Activated naive CD4-positive, alpha-beta T cell (primary cell): ENCODE measurements at places on chromosomes 4 and X.

- no peak for DNase-seq
Observed at GRCh38 chr4:120399826-120400225, 333.2 kb upstream of the MAD2L1 start.

DNA sequence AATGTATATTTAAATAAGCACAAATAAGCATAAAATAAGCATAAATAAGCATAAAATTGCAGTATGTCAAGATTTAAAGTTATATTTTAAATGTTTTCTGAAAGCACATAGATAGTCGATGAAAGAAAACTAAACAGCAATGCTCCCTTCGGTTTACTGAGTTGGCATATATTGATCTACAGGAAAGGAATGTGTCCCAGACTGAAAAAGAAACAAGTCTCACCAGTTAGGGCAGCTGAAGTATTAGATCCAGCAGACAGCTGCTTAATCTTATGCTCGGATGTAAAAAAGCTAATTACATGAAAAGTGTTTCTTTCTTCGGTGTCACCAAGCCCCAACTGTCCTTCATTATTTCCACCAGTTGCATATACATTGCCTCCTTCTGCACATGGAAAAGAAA is 8.7 kb downstream of the RPGR start:
- no peak for DNase-seq

- no peak for DNase-seq
Observed at GRCh38 chr4:108774809-108775530, 12.1 kb upstream of the ETNPPL start.

GRCh38 chr4:118112117-118113046 is 78.1 kb downstream of the NDST3 start:
- no peak for DNase-seq

DNA sequence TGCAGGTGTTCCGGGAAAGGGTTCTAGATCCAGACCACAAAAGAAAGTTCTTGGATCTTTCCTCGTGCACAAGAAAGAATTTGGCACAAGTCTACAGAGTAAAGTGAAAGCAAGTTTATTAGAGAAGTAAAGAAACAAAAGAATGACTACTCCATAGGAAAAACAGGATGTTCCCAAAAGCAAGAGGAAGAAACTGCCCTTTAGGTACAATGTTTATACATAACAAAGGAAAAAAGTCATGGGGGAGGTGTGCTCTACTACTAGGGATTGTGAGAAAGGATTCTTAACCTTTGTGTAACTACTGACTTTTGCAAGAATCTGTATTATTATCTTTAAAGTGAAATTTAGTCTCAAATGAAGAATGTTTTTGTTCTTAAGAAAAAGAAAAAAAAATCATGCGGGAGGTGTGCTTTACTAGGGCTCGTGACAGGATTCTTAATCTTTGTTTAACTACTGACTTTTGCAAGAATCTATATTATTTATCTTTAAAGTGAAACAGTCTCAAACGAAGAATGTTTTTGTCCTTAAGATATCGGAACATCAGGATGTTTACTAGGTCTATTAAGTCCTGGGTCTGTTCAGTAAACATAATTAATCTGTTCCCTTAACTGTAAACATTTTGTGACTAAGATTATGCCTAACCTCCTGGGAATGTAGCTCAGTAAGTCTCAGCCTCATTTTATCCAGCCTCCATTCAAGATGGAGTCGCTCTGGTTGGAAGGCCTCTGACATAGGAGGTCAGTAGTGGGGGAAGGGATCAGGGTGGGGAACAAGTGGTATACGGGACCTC is 110.4 kb upstream of the BEND4 start:
- no peak for DNase-seq

GRCh38 chrX:152299787-152300186 is 151.3 kb downstream of the GABRA3 start:
- no peak for DNase-seq

DNA sequence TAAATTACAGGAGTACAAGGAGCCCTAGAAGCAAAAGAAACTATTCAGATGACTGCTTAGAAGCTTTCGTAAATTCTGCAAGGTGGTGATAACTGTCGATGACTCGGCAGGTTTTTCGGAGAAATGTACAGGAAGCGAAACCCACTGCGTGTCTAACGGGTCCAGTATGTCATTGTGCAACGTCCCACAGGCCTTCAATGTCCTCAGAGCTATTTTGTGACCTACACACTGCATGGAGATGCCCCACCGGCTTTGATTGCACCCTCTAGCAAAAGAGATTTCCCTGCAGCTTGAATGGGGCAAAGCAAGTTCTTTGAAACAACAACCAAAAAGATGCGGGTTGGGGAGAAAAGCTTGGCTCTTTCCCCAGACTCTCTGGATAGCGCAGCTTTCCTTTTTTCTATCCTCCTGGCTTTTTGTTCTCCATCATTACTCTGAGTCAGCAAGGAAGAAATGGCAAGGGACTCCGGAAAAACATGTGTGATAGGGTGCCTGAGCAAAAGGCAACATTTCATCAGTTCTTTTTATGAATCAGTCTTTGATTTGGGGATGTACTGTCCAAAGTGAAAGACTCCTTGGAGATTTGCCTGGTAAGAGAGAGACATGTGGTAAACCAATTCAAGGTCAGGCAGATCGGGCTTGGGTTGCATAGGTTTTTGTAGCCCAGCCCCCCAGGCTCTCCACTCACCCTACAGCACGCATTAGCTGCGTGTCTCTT is 112.0 kb upstream of the TBL1X start:
- DNase-seq = no peak

DNA sequence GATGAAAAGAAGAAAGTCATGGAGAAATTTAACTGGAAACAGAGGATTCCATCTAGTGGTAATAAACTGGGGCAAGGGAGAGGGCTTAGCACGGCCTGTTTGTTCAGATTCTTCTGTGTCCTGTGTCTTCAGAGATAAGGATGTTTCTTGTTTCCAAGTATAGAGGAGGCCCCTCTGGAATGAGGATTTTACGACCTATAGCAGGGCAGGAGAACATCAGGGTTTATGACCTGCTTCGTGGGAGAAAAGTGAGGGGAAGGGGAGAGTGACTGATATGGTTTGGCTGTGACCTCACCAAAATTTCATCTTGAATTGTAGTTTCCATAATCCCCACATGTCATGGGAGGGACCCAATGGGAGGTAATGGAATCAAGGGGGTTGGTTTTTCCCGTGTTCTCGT is 93.0 kb upstream of the LDB2 start:
- no peak for DNase-seq

DNA sequence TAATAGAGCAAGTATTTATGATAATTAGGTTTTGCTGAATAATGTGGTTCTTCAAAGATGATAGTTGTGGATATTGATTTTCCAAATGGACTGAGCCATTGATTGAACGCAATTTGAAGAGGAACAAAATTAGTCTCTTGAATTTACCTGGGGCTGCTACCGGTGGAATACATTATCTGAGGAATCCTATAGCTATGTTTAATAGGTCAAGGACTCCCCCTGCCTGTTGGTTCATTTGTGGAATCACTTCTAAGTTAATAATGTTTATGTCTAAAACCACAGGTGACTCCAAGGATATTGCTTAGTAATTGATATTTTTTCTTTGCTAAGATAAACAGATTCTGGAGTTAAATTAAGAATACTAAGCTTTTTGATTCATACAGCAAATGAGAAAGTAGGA is 576.0 kb upstream of the PABPC4L start:
- DNase-seq = no peak

DNA sequence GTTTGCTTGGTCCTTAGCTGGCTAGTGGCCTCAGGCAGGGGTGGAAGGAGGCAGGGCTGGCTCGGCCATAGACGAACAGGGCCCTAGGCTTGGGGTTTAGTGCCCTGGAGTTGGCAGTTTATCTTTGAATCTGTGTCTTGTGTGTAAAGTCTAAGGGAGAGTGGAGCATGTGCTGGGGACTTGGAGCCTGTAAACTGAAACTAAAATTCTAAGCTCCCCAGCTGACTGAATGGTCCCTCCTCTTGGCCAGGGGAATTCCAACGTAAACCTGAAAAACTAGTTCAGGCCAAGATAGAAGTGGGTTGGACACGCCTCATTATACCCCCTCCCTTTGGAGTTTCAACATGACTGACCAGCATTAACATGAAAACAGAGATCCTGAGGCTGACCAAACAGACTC is 46.1 kb upstream of the GPR78 start:
- no peak for DNase-seq

DNA sequence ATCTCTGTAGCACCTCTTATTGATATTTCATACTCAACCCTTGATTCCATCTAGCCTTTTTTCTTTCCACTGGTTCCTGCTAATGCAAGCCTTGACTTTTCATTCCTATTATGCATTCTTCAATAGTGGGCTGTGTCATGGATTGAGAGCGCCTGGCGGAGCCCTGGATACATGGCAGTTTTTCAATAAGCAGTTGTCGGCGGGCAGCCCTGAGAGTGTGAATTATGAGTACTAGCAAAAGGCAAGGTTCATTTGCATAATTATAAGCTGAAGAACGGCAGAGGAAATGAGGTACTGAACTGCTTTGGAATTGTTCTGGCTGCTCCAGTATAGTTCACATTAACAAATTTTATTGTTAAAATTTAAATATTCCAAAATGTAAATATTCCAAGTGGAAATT is 339.7 kb upstream of the VCX start:
- no peak for DNase-seq

GRCh38 chrX:48983896-48984295 is 12.3 kb upstream of the KCND1 start:
- DNase-seq = no peak

GRCh38 chrX:154530286-154530685 is 14.3 kb upstream of the FAM3A start:
- DNase-seq = no peak

GRCh38 chr4:119211867-119212233 is 663 bp upstream of the USP53 start:
- no peak for DNase-seq

DNA sequence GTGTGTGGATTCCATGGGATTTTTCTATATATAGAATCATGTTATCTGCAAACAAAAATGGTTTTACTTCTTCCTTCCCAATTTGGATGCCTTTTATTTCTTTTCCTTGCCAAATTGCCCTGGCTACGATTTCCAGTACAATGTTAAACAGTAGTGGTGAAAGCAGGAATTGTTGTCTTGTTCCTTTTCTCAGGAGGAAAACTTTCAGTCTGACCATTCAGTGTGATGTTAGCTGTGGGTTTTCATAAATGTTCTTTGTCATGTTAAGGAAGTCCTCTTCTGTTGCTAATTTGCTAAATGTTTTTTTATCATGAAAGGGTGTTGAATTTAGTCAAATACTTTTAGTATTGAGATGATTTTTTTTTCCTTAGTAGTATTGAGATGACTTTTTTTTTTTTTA is 10.9 kb downstream of the SAP30 start:
- DNase-seq = no peak

DNA sequence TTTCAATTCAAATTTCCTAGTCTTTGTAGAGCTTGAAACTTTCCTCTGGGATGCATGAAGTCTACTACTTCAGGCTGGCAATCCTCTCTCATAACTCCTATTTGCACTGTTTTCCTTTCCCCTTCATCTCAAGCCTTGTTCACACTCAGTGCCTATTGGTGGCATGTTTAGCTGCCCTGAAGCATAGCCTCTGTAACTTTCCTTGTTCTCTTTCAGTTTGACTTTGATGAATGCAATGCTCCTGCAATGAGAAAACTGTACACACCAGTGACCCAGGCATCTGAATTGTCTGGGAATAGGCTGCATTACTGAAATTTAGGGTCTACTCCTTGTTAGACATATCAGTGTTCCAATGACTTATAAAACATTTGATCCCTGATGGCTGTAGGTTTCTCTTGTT is 81.7 kb downstream of the ANK2 start:
- DNase-seq = no peak

GRCh38 chrX:119728487-119728886 is 29.9 kb upstream of the SOWAHD start:
- DNase-seq = no peak

- no peak for DNase-seq
Observed at GRCh38 chr4:138275963-138276621, 33.9 kb upstream of the SLC7A11 start.

- no peak for DNase-seq
Observed at GRCh38 chrX:155094468-155095061, 23.3 kb downstream of the BRCC3 start.

DNA sequence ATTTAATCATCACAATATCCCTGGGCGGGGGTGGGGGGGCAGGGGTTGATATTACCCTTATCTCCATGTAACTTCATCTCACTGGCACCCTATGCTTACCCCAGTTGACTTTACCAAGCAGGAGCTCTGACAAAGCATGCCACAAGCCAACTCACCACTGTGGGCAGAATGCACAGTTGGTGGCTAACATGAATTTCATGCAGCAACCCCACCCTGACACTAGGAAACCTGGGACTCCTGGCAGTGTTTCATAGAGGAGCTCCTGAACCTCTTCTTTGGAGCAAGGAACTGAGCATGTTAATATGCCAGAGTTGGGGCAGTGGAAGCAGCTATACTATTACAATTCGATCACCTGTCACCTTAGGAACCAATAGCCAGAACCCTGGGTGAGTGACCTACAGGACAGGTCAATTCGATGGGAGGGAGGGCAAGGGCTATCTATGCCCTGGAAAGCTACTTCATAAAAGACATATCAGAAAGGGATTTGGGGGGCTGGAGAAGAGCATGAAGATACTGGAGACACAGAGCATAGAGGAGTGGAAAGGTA is 97.2 kb upstream of the ACSL4 start:
- no peak for DNase-seq

DNA sequence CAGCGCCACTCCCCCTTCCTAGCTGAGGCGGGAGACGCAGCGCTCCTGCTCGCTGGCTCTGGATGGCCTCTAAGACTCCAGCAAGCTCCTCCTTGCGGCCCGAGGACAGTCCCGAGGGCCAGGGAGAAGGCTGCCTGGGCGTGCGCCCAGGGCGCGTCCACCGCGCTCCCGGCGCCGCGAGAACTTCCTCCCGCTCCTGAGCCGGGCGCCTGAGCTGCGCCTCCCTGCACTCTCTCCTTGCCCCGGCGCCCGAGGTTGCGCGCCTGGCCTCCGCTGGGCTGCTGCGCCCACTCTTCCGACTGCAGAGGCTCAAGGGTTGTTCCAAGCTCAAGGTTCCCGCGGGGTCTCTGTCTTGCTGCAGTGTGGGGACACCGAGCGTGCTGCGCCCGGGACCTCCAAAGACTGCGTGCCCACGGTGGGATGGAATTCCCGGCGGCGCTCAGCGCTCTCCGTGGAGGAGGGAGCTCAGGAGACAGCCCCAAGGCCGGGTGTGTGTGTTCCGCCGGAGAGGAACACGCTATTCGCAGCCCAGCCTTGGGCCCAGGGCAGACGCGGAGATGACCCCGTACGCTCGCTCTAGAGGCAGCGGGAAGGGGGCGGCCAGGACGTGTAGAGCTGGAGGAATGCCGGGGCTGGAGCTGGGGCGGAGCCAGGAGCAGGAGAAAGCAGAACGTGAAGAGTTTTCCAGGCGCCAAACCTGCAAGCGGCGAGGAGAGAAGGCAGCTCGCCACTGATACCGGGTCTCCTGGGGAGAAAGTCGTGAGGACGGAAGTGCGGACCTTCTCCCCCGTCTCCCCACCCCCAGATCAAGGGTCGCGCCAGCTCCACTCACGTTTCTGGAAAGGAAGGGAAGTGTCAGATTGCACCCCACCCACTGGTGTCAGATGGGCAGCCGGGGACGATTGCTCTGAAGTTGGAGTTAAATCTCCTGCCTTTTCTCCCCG is at the start of gene ARHGAP6:
TSS of gene ARHGAP6 (minus strand) at position 753 of the 944 bp plus-strand sequence. CDS start 1,092 bp downstream, outside the sequence.
- no peak for DNase-seq

- no peak for DNase-seq
Observed at GRCh38 chrX:34144246-34144645, 12.1 kb upstream of the FAM47A start.
